ENCODE measurements at places on chromosomes 16 and 17.

- no peak for DNase-seq
Measured at GRCh38 chr17:81074875-81075274, 39.9 kb downstream of the BAIAP2 start.

- peak; percentile 69 for DNase-seq
Measured at GRCh38 chr16:87806641-87807546, 41.1 kb upstream of the KLHDC4 start.

DNA sequence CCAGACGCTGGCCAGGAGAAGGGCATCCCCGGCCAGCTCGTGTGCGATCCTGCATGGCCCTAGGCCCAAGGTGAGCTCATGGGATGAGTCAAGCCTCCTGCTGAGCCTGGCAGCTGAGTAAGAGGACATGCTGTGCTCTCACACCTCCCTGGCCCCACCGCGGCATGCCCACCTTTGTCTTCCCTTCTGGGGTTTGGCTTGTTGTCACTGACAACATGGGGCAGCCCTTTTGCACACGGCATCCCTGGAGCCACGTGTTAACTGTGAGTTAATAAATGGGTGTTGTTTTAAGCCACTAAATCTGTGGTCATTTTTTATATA lies 8.9 kb upstream of the TNS4 start:
- DNase-seq: no peak

- no peak for DNase-seq
Measured at GRCh38 chr16:27113341-27113841, 46.7 kb downstream of the C16orf82 start.

DNA sequence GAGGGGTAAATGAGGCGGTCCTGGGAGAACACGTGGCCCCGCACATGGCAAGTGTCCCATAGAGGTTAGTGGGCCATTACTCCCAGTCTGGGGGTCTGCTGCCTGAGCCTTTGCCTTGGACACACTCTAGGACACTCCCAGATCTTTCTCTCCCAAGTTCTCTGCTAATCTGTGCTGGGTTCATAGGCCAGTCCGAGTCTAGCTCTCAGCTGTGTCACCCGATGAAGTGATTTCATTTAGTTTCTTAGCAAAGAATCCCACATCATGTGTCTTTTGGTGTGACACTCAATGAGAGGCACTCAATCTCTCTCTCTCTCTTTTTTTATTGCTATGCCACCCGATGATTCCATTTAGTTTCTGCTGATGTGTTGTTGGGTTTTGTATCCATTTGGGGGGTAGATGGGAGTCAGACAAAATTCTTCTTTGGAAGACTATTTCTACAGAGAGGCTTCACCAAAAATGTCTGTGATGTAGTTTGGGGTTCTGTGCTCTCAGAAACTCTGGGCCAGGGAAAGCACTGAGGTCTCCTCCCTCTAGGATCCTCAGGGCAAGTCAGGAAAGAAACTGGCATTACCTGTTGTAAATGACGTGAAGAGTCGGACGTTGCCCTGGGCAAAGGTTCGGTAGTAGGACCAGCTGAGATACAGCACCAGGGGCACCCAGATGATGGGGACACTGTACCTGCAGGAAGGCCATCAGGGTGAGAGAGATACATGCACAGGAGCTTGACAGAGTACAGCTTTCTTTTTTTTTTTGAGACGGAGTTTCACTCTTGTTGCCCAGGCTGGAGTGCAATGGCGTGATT lies 25.2 kb upstream of the MLKL start:
- no peak for DNase-seq

DNA sequence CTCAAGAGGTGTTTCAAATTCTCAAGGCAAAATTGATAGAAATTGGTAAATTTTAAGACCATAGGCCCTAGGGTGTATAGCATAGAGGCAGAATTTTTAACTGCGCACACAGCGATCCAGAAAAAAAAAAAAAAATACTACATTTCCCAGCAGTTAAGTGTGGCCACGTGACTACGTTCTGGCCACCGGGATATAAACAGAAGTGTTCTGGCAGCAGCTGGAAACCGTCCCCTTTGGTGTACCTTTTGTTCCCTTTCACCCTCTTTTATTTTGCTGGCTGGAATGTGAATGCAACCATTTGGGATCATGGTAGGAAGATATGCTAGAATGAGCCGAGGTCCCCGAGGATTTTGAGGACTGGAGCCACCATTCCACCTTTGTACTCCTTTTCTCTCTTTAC lies 52.7 kb upstream of the AKAP1 start:
- no peak for DNase-seq

GRCh38 chr17:79065105-79065670 lies 9.4 kb upstream of the ENGASE start:
- peak; percentile 62 for DNase-seq

- DNase-seq: peak; percentile 61
Measured at GRCh38 chr16:67150047-67150832, 558 bp downstream of the B3GNT9 start.

DNA sequence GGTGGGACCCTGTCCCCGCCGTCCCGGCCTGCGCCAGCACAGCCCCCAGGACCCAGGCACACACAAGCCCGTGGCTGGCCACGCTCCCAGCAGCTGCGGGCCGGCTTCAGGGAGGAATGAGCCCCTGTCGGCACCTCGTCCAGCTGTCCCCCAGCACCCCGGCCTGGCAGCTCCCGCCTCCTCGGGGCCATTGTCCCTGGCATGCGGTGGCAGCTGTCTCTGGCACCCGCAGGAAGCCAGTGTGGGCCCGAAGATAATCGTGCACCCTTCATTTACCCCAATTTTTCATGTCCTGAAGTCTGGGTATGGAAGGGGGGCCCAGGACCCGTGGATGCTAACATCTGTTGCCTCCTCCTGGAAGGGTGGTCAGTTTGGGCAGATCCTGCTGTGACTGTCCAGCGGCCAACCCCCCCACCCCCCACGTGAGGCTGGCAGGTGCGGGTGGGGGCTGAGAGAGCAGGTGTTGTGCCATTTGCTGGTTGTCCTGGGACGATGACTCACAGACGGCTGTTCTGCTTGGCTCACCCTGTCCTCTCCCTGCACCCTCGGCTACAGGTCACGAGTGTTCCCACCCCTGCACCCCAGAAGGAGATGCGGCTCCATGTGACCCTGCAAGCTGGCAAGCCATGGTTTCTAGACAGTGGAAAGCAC lies 4.0 kb upstream of the LMF1 start:
- peak; percentile 13 for DNase-seq

GRCh38 chr16:7325834-7326233 lies 6.8 kb upstream of the RBFOX1 start:
- DNase-seq: no peak

GRCh38 chr17:61323909-61324868 lies 75.5 kb upstream of the TBX2 start:
- DNase-seq: no peak

GRCh38 chr16:782258-782657 lies 5.9 kb downstream of the RPUSD1 start:
- DNase-seq: no peak

- DNase-seq: no peak
Measured at GRCh38 chr17:19316761-19317358, 45.7 kb downstream of the B9D1 start.

GRCh38 chr17:8248751-8249607 lies at the start of gene PFAS:
TSS of gene PFAS (plus strand) at chr17:8249289. CDS start at chr17:8253938, 4,649 bp downstream.
- peak; percentile 99 for DNase-seq

DNA sequence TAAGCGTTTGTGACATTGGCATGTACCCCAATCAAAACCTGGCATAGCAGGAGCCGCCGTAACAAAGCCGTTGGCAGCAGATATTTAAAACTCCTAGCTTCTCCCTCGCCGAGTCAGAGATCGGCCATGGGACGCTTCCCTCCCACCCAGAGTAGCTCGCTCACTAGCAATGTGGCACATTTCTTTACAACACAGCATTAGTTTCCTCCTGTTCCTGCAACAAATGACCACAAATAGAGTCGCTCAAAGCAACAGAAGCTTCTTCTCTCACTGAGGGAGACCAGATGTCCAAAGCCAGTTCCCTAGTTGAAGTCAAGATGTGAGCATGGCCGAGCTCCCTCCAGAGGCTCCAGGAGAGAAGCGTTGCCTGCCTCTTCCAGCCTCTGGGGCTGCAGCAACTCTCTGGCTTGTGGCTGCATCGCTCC lies 106.7 kb downstream of the RBFOX3 start:
- DNase-seq: no peak

DNA sequence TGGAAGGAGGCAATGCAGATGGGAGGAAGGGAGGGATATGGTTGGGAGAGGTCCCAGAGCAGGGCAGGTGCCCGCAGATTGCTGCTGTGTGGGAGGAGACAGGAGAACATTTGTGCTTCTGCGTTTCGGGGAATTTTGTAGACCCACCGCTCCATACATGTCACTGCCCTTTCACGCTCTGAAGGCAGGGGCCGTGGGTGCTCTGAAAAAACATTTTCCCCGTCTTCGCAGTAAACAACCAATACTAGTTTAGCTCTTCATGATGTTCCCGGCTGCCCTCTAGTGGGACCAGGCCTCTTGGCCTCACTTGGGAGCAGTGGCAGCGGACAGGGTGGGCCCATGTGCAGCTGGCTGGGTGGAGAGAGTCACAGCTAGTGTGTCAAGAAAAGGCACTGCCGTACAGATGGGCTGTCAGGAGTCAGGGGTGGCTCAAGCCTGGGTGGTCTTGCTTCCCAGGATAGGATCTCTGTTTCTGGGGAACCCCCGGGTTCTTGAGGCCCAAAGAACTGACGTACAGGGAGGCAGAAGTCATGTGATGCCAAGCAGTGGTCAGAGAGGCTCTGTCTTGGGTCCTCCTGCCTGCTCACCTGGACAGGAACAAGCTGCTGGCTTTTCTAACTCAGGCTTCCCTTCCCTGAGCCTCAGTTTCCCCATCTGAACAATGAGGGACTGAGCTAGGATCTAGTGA lies 46.5 kb upstream of the CPNE2 start:
- DNase-seq: peak; percentile 55

- no peak for DNase-seq
Measured at GRCh38 chr17:76132574-76133338, 8.3 kb downstream of the FOXJ1 start.

- DNase-seq: peak; percentile 39
Measured at GRCh38 chr16:10988164-10988803, 43.9 kb downstream of the CLEC16A start.

- peak; percentile 32 for DNase-seq
Measured at GRCh38 chr16:56985288-56985961, 3.9 kb upstream of the NLRC5 start.

DNA sequence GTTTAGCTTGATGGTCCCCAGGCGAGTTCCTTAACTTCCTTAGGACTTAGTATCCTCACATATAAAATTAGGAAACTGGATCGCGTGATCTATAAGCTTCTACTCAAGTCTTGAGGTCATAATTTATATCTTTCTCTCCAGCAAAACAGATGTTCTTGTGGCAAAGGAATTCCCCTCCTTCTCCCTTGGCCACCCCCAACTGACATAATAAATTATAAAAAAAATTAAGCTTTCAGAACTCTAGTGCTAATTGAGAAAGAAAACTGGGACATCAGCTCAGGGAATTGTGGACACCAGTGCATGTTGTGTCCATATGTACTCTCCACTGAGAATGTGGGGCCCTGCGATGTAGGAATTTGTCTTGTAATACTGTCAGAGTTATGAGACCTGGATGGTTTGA lies 13.5 kb downstream of the GNAO1 start:
- DNase-seq: no peak

- DNase-seq: no peak
Measured at GRCh38 chr16:69880640-69881133, 70.4 kb upstream of the CLEC18A start.

- DNase-seq: no peak
Measured at GRCh38 chr17:80382956-80383355, 32.0 kb upstream of the ENDOV start.

DNA sequence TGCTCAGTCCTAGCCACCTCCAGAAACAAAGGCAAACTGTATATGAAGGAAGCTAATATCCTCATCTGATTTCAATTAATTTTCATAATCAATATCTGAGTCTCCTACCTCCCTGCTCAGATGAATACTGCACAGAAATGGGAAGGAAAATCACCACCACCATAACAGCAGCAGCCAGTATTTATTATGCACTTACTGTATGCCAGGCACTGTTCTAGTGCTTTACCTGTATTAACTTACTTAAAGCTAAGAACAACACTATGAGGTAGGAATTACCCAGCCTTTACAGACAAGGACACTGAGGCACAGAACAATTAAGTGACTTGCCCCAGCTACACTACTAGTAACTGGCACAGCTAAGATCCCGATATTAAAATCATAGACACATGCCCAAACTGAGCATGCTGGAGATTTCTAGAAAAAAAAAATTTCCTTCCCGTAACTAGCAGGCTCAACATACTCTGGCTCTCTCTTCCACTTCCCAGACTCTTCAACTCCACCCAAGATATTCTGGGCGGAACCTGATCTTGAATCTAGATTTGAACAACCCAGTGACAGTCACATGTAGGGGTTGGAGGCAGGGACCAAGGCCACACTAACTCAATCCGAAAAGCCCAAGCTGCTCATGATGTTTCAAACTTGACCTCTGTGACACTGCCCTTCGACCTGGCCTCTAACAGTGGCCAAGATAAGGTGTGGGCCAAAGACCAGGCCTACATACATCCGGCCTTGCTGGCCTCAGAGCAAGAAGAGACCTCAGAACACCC lies 3.9 kb downstream of the TRIM25 start:
- DNase-seq: no peak

GRCh38 chr16:3003582-3004270 lies 9.0 kb upstream of the CLDN9 start:
- peak; percentile 94 for DNase-seq

GRCh38 chr16:1125471-1125870 lies 27.4 kb upstream of the CACNA1H start:
- DNase-seq: no peak

- no peak for DNase-seq
Measured at GRCh38 chr17:4558347-4558971, 1.9 kb downstream of the GGT6 start.

- DNase-seq: no peak
Measured at GRCh38 chr16:11632455-11632939, 35.8 kb upstream of the SNN start.

DNA sequence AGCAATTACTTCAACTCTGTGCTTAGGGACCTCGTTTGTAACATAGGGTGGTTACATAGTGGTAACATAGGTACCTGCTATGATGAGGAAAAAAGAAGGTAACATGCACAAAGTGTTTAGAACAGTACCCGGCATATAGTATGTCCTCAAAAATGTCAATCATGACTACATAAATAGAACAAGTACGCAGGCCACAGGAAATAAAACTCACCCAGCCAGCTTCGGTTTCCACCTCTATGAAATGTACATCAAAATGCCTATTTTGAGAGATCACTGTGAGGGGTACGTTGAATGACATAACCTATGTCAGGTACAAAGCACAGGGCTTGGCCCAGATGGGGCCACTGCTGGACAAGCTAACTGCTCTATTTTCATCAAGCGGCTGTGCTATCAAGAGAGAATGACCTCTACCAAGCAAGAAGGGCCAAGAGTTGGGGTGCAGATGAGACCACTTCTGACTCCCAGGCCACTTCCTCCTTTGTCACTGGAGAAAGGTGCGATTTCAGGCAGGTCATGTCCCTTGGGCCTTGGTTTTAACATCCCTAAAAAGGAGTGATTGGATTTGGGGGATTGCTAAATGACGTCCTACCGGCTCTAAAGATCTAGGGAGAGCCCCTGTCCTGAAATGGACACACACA lies 45.4 kb downstream of the WSB1 start:
- DNase-seq: no peak

GRCh38 chr17:62824290-62825131 lies 16.4 kb upstream of the MARCHF10 start:
- DNase-seq: no peak

GRCh38 chr17:74502861-74503260 lies 28.4 kb downstream of the CD300LB start:
- DNase-seq: no peak

GRCh38 chr17:43171586-43172487 lies 823 bp downstream of the NBR1 start:
- DNase-seq: no peak

GRCh38 chr17:74280093-74280513 lies 6.1 kb downstream of the DNAI2 start:
- DNase-seq: peak; percentile 32
